ENCODE measurements at places on chromosomes 5 and 9.
A peak's percentile ranks its signal among the peaks of the same experiment; 100 is the strongest.

DNA sequence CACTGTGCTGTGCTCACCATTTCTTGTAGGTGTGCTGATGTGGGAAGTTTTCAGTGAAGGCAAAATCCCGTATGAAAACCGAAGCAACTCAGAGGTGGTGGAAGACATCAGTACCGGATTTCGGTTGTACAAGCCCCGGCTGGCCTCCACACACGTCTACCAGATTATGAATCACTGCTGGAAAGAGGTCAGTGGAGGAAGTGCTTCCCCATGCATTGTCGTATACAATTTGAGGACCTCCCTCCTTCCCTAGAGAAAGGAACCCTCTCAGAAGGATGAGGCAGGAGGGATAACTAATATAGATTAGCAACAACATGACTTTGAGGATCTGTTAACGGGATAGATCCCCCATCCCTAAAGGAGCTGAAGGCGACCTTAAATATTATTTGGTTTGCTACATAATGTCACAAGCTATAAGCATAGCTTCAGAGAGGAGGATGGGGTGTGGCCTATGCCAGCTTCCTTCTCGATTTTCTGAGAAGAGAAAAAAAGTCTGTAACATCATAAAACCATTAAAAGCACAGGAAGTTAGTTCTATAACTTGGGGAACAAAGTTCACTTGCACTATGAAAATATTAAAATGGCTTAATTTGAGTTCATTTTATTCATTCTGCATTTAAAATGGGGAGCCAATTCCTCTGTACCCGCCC, 17.0 kb upstream of the CYFIP2 start:
- no peak for DNase-seq

DNA sequence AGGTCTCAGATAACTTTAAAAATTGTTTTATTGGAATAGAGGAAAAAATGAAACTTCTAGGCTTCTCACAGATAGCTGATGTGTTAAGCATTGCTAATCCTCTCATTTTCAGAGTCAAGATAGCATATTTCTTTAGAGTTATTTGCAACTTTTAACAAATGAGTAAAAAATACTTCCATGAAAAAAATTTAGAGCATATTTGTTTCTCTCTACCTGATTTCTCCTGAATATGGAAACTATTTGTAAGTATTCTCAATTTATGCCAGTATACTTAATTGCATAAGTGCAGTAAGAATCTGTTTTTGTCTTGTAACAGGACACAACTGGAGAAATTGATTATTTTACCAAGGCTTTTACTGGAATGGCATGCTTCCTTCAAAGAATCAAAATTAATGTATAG, 3.6 kb upstream of the TRIM32 start:
- no peak for DNase-seq

GRCh38 chr9:76761448-76761847, 2.8 kb upstream of the PCA3 start:
- DNase-seq: no peak

DNA sequence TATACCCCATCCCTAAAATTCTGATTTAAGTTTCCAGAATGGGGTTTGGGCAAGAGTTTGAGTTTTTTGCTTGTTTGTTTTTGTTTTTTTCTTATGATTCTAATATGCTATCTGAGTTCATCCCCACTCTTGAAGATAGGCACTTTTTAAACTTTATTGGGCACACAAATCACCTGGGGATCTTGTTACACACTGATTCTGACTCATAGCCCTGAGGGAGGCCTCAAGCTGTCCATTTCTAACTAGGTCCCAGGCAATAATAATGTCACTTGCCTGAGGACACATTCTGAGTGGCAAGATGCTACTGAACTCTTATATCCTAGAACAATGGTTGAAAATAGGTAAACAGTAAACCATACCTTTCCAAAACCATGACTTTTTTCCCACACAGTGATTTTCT, 22.8 kb upstream of the ABLIM3 start:
- DNase-seq: no peak

GRCh38 chr9:130539420-130540223, 39.8 kb upstream of the FUBP3 start:
- no peak for DNase-seq

- no peak for DNase-seq
Observed at GRCh38 chr5:157816682-157817386, 42.1 kb downstream of the CLINT1 start.

- no peak for DNase-seq
Observed at GRCh38 chr9:37619806-37620205, 27.4 kb upstream of the TOMM5 start.

- no peak for DNase-seq
Observed at GRCh38 chr5:107389130-107389774, 281.5 kb downstream of the EFNA5 start.

DNA sequence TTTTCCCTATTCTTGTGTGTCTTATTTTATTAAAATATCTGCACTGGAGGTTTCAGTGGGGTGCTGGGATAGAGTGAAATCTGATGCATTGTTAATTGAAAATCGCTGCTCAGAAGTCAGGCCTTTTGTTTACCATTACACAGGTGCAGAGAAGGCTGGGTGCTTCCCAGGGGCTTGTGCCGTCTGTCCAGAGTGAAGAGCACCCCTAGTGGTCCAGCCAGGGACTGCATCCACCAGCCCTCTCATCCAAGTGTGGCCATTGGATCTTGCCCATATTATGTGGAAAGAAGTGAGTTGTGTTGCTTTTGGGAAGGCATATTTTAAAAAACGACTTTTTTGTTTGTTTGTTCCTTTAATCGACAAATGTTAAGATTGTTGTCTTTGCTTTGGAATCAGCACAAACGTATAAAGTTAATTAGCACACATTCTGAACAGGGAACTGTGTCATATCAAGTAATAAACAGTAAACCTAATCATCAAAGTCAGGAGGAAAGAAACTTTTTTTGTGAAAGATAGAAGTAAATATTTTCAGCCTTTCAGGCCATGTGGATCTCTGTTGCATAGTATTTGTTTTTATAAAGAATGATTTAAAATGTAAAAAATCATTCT, 315.6 kb downstream of the MTRR start:
- DNase-seq: peak; percentile 22

GRCh38 chr9:130268521-130269211, 3.1 kb downstream of the HMCN2 start:
- DNase-seq: no peak

DNA sequence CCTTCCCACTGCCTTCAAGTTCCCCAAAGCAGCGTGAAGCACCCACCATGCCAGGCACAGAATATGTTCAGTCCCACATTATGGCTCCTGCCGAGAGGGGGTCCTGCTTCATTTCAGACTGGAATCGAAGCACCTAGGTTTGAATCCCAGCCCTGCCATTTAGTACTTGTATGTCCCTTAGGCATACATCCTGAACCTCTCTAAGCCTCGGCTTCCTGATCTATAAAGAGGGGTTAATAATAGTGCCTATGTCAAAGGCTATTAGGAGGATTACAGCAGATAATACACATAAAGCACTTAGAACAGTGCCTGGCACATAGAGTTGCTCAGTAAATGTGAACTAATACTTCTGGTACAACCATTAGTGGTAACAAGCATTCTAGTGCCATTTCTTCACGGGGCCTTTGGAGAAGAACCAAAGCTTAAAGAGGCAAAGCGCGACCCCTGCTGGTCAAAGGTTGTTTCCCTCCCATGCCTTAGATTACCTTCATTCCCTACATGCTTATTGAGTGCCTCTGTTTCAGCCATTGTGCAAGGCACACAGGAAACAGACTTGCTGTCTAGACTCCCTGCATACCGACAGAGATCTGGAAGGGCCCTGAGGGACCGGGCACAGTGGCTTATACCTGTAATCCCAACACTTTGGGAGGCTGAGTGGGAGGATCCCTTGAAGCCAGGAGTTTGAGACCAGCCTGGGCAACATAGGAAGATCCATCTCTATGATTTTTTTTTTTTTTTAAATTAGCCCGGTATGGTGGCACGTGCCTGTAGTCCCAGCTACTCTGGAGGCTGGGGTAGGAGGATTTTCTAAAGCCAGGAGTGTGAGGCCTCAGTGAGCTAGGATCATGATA, 98.3 kb downstream of the PPARGC1B start:
- DNase-seq: peak; percentile 69

- DNase-seq: no peak
Observed at GRCh38 chr5:72121052-72121779, 13.9 kb downstream of the MAP1B start.

DNA sequence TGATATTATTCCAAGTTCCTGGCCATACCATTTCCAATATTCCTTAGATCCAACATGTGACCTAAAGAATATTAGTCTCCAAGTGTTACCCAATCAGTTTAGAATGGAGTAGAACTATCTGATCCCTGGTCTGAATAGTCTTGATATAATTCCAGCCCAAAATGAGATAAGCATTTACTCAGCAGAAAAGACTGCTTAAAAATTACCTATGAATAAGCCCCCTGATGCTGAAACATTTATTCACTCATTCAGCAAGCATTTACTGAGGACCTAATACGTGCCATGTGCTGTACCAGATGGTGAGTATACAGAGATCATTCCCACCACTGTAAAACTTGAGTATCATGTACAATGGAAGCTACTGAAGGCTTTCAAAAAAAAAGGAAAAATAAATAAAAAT, 157.0 kb downstream of the FAM114A2 start:
- DNase-seq: no peak

- DNase-seq: no peak
Observed at GRCh38 chr5:58187432-58188261, 272.2 kb downstream of the PLK2 start.

- no peak for DNase-seq
Observed at GRCh38 chr5:67377631-67378030, 181.0 kb upstream of the CD180 start.
